Inflammatory macrophage treated with lipopolysaccharide for 1 hour (primary cell): ENCODE measurements at places on chromosomes 7 and 10.

- DNase-seq, result no peak
Observed at GRCh38 chr10:8071006-8071405, 16.5 kb downstream of the GATA3 start.

DNA sequence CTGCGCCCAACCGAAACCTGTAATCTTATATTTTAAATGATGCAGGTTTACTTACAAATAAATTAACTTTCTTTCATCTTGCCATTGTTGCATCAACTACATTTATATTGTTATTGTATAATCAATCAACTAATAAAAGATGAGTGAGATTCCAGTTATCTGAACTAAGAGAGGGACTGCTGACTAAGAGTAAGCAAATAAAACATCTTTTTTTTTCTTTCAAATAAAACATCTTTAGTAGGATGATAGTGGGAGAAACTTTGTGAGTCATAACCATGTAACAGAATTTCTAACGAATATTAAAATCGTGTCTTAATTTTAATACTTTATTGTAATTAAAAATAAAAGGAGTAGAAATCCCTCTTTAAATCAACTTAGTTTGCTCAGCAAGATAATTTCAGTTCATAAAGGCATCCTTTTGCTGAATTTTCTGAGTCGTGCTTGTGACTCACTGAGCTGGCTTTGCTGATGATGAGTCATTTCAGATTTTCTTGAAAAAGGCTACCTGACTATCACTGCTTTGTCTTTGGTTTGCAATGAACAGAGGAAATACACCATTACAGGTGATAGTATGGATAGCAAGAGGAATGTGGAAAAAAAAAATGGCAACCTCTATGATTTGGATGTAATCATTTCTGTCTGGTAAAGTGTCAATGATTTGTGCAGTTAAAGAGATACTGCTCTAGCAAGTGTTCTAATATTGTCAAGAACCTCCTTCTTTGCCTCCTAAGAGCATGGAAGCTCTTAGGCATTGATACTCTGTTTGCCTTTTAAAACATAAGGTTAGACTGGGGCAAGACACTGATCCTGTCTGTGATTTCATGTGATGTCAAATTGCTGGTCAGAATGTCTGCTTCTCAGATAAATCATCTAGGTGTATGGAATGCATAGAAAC is 119.5 kb downstream of the GPR158 start:
- no peak for DNase-seq

GRCh38 chr7:12802070-12802469 is 114.6 kb downstream of the ARL4A start:
- no peak for DNase-seq

- DNase-seq, result no peak
Observed at GRCh38 chr7:516216-516605, 3.4 kb downstream of the PDGFA start.

DNA sequence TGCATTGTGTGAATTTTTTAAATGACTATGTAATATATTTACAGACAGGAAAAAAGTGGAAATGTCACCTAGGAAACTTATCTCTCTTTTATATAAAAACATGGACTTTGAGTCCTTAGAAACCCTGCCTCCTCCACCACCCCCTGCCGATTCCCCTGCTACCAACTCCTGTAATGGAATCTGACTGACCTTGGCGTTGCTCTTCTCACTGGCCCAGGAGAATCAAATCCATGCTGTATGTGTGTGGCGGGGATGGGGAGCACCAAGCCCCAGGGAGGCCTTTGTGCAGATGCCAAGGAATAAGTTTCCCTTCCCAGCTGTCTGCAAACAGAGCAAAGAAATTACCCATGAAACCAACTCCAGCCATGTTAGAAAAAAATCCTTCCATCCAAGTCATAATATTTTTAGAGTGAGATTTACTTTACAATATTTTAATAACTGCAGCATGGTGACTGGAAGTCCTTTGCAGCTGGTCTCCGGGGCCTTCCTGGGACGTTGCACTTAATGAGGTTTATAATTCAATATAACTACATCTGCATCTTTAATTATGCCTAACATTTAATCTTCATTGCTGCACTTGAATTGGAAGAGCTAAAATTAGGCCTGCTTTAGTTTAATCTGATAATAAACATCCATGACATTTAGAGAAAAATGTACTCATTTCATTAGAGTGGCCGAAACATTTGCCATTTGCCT is 111.4 kb upstream of the CACUL1 start:
- no peak for DNase-seq

DNA sequence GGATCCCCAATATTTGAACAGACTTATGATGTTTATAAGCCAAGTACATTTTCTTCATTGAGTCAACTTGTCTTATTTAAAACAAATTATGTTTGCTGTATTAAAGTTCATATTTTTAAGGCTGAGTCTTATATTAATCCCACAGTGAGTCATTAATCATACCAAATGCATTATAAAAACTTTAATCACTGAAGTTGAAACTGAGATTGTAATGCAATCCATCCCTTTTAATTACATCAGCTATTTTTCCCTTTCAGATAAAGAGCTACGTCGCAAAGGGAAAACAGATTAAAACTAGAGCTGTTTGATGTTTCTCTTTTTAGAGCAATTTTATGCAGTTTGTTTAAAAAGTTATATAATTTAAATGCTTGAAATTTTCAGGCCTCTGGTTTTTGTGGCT is 183.0 kb downstream of the ARID5B start:
- no peak for DNase-seq

- DNase-seq, result peak; percentile 49
Observed at GRCh38 chr7:67918158-67918557, 921.5 kb downstream of the TYW1 start.

DNA sequence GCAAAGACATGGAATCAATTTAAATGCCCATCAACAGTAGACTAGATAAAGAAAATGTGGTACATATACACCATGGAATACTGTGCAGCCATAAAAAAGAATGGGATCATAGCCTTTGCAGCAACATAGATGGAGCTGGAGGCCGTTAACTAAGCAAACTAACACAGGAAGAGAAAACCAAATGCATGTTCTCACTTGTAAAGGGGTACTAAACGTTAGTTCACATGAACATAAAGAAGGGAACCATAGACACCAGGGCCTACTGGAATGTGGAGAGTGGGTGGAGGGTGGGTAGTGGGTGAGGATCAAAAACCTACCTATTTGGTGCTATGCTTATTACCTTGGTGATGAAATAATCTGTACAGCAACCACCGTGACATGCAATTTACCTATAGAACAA is 78.4 kb upstream of the GSDME start:
- no peak for DNase-seq

DNA sequence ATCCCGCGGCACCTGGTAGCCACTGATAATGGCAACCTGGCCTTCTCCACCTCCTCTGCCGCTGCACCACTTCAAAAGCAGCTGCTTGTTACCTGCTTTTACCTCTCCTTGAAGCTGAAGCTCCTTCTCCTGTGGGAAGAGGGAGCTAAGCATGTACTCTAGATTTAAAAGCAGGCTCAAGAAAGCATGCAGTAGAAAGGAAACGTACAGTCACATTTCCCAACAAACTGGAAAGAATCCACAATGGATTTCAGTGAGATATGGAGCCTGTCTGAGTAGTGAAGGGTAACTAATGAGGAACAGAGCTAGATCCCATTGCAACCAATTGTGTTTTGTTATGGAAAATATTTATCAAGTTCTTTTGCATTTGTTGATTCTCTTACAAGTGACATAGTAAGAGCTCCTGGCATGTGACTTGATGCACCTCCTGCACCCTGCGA is 457.4 kb upstream of the GALNT17 start:
- no peak for DNase-seq

DNA sequence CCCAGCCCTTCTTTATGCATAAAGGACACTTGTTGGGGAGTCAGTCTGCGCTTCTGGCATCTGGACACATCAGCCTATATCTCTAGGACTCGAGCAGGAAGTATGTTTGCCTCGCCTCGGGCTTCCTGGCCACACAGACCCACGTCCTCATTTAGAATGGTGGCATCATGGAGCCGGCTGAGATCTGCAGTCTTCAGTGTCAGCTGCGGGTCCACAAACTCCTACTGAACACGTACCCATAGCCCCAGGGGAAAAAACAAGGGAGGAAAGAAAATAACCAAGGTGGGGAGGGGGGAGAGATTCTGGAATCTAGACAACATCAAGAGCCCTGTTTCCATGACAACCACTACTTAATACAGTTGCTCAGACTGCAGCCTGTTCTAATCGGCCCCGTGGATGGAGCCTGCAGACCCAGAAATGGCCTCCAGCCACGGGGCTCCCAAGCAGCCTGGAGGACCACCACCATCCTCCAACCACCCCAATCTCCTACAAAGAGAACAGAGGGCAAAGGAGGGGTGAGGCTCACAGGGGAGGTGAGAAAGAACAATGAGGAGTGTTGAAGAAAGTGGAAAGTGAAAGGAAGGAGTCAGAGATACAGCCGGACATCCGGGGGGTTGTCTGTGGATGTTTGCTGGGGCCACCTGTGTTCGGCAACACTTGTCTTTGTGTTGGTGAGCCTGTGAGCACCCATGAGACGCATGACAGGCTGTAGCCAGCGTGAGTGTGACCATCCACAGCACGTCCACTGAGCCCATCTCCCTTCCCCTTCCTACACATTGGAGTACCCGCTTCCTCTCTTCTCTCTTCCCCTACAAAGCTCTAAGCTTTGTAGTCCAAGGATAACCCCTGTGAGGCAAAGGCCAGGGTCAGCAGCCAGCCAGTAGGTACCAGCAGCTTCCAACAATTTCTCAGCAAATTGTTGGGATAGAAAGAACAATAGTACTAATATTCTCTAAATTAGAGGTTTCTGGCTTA is 141.0 kb downstream of the PLXNA4 start:
- DNase-seq, result no peak

- no peak for DNase-seq
Observed at GRCh38 chr7:94701555-94701973, 45.6 kb upstream of the SGCE start.
